ENCODE measurements at places on chromosomes 2 and 18.
A peak's percentile ranks its signal among the peaks of the same experiment; 100 is the strongest.

- no peak for DNase-seq
These were observed 18.6 kb downstream of the UNC80 start for GRCh38 chr2:209790066-209790728.

DNA sequence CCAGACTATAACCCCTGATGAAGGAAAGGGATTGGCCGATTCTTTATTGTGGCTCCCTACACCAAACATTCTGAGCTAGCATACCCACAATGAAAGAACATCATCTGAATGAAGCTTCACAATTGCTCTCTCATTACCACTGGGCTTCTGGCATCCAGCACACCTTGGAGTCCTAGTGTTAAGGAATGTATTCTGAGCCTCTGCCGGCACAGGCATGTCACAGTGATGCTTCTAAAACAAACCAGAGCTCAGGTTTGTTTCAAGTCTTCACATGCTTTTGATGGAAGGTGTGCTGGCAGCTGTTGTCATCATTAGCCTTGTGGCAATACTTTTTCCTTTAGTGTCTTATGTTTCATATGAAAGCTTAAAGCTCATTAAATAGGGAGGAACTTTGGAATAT, 76.3 kb upstream of the RBBP8 start:
- DNase-seq = no peak

GRCh38 chr2:161147856-161148255, 12.4 kb upstream of the TANK start:
- DNase-seq = no peak

GRCh38 chr2:96088340-96089335, 27.7 kb downstream of the ADRA2B start:
- no peak for DNase-seq

GRCh38 chr18:63322908-63323634, 3.5 kb upstream of the BCL2 start:
- DNase-seq = no peak

GRCh38 chr2:64939332-64939917, 49.8 kb upstream of the SLC1A4 start:
- no peak for DNase-seq

DNA sequence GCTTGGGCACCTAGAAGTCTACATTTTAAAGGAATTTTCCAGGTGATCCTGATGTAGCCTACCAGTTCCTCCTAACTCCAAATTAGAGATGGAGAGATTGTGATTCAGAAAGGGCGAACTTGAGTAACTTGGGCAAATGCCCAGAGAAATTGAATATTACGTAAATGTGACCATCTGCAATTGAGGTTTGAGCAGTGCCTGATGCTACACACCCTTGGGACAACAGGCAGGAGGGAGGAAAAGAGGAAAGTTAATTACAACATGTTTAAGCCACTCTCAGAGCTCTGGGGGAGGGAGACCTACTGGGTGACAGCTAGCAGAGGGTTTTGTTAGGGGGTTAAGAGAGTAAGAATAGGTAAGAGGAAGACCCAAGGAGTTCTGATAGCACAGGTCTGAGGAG, 208.9 kb downstream of the LPIN1 start:
- no peak for DNase-seq

GRCh38 chr2:223366566-223366965, 235.6 kb downstream of the SCG2 start:
- DNase-seq = no peak

- DNase-seq = no peak
These were observed 729.8 kb upstream of the SOX11 start for GRCh38 chr2:4962419-4962818.

DNA sequence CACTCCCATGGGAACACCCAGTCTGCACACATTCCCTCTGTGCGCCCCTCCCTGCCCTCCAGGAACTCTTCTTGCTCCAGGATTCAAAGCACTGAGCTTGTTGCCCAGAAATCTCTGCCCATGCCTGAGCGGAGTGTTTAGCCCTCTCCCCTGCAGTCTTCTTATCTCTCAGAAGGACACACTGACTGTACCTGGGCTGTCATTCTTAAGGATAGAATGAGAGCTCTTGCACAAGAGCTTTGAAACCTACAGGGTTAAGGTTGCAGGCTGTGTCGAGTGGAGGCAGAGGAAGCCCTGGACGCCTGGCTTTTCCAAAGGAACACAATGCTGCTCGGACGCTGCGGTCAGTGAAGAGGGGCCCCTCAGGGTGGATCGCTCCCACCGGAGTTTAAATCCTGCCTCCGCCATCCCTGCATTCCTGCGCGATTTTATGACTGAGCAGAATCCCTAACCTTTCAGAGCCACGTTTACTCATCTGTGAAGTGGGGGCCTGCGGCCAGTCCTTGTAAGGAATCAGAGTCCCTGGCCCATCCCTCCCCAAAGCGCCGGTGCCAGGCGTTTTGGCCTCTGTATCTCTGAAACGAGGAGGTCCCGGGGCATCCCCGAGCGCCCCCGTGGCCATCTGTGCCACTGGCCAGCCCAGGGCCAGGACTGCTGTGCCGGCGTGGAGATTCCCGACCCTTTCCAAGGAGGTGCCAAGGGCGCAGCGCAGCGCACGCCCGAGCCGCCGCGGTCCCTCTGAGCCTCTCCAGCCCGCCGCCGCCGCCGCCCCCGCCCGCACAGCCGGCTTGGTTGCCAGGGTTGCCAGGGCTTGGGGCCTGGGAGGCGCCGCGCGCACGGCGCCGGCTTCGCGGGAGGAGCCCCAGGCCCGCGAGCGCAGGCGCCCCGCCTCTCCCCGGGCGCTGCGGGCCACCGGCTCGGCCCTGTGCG, 58.9 kb downstream of the FAM168B start:
- peak; percentile 55 for DNase-seq

DNA sequence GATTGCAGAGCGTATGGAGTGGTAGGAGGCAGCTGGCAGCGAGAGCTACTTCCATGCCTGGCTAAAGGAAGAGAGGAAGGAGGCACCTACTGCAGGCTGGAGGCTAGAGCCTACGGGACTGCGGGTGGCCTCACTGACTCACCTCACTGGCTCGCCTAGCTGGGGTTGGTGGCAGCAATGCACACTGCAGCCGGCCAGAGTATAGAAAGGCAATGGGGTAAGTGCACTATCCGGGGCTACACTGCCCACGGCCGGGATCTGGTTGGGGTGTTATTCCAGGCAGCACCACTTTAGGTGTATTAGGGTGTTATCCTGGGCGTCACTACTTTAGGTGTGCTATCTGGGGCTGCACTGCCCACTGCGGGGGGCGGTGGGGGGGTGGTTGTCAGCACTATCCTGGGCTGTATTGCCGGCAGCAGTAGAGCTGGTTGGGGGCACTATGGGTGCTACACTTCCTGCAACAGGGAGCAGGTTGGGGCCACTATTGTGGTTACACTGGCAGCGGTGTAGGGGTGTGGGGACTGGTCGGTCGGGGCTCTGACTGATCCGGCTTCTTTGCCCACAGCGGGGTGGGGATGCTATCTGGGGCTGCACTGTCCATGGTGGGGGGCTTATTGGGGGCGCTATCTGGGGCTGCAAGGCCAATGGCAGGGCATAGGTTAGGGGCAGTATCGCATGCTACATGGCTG, 33.3 kb upstream of the ANKRD62 start:
- no peak for DNase-seq

GRCh38 chr2:30026091-30027055, 105.0 kb upstream of the ALK start:
- peak; percentile 14 for DNase-seq

DNA sequence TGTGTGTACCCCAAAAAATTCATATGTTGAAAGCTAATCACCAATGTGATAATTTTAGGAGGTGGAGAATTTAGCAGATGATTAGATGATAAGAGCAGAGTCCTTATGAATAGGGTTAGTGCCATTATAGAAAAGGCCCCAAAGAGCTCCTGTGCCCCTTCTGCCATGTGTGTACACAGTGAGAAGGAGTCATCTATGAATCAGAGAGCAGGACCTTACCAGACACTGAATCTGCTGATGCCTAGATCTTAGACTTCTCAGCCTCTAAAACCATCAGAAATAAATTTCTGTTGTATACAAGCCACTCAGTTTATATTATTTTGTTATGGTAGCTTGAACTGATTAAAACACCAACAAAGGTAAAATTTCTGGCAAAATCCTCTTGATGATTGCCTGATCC, 560.0 kb upstream of the CDH2 start:
- DNase-seq = no peak

- no peak for DNase-seq
These were observed 118.0 kb downstream of the RAB3GAP1 start for GRCh38 chr2:135169900-135170753.

- DNase-seq = no peak
These were observed 399.8 kb upstream of the ST6GAL2 start for GRCh38 chr2:107285621-107286299.

DNA sequence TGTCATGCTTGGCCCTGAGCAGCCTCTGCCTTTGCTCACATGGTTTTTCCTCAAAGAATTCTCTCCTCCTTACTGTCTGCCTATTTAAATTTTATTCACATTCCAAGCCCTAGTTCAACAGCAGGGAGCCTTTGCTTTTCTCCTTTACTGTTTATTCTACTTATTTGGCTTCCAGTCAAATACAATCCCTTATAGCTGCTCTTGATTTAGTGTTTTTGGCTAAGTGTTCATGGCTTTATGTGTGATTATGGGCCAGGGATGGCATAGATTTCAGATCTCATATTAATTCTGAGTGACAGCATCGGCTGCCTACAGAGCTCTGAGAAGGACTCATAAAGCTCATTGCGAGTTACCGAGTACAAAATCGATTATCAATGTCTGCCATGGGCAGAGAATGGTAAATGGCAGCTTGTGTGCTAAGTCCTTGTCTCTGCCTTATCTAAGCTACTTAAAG, 106.7 kb downstream of the METTL8 start:
- no peak for DNase-seq

DNA sequence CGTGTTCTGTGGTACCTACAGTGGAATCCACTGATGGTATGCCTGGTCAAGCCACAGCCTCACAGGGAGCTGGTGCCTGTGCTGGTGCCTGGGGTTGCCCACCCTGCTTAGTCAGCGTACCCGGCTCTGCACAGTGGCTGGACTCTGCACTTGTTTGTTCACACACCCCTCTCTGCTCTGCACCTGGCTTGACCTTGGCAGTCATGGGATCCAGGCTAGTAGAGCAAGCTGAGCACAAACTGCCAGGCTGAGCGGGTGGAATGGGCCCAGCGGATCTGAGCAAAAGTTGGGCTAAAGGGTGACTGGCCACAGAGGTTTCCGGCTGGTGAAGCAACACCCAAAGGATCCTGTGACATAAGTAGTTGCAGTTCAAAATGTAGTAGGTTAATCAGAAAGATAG, 163.5 kb downstream of the CDH19 start:
- no peak for DNase-seq

GRCh38 chr18:42271647-42272414, 316.8 kb downstream of the PIK3C3 start:
- DNase-seq = no peak

DNA sequence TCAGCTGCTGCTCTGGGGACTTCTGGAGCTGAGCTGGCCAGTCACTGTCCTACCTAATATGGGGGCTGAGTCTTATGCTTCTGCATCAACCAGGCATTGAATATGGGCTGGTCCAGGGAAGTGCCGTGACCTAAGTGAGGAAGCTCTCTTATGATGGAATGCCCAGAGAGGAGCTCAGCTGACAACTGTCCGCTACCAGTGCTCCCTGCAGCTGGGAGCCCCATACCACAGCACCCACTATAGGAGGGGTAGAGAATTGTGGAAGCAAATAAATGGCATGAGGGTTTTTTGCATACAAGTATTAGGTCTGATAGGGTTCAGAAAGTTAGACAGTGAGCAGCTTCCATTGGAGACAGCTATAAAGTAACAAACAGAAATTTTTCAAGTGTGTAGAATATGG, 4.5 kb downstream of the TIMM21 start:
- DNase-seq = no peak

DNA sequence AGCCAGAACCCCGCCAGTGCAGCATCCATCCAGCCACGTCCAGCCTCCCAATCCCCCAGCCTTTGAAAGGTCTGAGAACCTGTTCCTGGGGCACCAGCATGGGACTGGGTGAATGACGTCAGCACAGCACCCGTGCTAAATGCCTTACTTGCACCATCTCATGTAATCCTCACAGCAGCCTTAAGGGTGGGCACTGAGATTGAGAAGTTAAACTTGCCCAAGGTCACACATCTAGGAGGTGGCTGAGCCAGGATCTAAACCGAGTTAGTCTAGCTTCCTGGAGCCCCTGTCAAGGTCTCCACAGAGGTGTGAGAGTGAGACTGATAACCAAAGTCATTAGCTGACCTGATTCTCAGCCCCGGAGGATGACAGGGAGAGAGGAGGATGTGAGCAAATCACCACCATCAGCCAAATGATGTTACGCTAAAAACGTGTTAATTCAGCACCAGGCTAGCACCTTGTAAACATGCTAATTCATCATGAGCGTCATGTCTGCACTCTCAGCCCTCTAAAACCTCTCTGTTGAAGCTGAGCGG, 4.6 kb downstream of the CD8A start:
- DNase-seq = peak; percentile 67

- no peak for DNase-seq
These were observed 14.3 kb downstream of the DSG2 start for GRCh38 chr18:31512203-31512764.

DNA sequence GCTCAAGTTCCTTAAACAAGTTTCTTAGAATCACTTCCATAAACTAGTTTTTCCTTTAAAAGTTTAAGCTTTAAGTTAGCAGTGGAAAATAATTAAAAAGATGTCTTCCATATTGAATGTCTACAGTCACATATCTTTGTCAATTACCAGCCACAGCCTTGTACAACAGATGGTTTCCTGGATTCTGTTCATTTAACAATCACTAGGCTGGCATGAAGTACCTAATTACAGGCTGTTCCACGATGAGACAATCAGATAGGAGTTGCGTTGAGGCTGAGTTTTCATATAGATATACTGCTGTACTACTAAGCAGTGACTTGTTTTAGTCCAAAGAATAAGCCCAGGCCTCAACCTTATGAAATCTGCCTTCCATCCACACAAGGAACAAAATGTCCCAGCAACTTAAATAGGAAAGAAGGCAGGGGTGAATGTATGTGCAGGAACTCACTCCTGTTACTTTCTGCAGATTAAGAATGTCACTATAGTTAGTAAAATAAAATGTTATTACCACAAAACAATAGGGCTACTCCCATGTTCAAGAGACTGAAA, 131.0 kb downstream of the ZAP70 start:
- DNase-seq = no peak

DNA sequence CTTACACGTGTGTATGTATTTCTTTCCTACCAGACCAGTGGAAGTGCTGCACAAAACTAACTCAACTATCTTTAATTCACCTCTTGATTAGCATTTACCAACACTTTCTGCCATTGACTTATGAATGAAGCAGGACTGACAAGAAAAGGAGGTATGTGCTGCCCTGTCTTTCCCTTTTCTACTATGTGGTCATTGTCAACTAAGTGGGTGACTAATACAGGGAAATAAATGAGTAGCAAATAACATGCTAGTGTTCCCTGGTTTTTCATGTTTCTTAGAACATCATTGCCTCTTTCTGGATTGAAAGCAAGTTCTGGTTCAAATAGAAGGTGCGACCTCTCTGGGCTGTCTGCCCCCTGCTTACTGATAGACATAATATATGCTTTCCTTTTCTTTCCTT, 58.0 kb downstream of the LINC00305 start:
- DNase-seq = no peak

DNA sequence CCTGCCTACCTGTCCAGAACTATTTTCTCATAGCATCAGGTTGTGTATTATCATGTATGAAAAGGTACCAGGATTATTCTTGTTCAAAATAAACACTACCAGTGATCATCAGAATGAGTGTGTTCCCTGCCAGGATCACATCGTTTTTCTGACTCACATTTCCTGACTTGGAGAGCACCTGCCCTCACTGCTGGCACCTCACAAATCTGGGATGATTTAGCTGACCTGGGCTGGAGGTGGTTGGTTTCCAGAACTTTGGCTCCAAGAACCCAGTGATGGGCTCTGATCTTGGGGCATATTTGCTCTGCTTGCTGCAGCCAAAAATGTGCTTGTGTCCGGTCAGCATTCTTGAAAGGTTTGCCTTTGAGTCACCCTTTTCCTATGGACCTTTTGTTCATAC, 836.3 kb upstream of the ACVR2A start:
- no peak for DNase-seq

Measured in stimulated activated naive CD8-positive, alpha-beta T cell treated with anti-CD3 and anti-CD28 coated beads, Interleukin-15, Interleukin-2, amounts not matched to agents 100 U/mL and 50 U/mL, for 24 hours (primary cell).